ENCODE measurements at places on chromosomes 6 and 20. TPM values are rescaled to one million over a fixed set of nuclear protein-coding genes. Genes with fewer than 3 reads are reported as not detected.

The OR2B6 gene
- not detected for total RNA-seq

DNA sequence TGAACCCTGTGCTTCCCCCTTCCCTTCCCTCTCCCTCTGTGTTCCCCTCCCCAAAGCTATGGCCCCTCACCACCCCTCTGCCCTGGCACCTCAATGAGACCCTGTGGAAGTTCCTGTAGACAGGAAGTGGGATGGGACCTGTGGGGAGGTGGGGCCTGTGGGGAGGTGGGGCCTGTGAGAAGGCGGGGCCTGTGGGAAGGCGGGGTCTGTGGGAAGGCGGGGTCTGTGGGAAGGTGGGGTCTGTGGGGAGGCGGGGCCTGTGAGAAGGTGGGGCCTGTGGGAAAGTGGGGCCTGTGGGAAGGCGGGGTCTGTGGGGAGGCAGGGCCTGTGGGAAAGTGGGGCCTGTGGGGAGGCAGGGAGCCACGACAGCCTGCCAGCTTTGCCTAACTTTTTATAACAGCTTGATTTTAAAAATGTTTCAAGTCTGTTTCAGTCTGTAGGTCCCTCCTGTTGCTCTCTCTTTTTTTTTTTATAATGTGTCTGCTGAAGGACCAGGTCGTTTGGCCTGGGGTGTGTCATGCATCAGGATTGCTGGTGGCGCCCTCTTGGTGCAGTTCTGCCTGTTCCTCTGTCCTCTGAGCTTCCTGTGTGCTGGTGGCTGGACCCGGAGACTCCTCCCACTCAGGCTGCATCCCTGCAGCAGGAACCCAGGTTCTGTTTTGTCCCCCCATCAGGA lies 70.5 kb upstream of the SLCO4A1 start:
- DNase-seq = no peak

DNA sequence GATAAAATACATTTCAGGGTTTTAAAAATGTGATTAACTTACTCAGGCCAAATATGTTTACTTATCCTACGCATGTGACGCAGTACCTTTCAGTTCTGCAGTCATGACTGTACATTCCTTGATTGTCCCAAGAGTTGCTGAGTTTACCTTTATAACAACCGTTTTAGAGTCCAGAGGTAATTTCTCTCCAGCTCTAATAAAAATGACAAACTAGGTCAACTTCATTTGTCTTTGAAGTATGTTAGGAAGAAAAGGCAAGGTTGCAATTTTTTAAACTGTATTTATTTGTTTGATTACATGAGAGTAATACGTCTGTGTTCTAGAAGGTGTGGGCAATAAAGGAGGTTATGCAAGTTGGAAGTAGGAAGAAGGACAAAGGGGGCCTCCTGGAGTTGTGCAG lies 38.6 kb upstream of the UBR2 start:
- no peak for DNase-seq

The MTFR2 gene
- total RNA-seq = 4.6 TPM

Data from SJSA1 (cell line).